ENCODE measurements at places on chromosomes 7 and 10. TPM values are rescaled to one million over a fixed set of nuclear protein-coding genes. Genes with fewer than 3 reads are reported as not detected.

Gene STYXL1
- 46.3 TPM for total RNA-seq

GRCh38 chr10:119653916-119654315 lies 2.7 kb downstream of the BAG3 start:
- peaks cover 31% of the 10 kb centered on the region for H3K4me1 ChIP-seq
- no peak overlapping the region for H3K27ac ChIP-seq
- no peak for DNase-seq
- peaks cover 2% of the 10 kb centered on the region for H3K27me3 ChIP-seq
- peaks cover 4% of the 10 kb centered on the region for H3K36me3 ChIP-seq

Gene SEPHS1
- 74.9 TPM for total RNA-seq

DNA sequence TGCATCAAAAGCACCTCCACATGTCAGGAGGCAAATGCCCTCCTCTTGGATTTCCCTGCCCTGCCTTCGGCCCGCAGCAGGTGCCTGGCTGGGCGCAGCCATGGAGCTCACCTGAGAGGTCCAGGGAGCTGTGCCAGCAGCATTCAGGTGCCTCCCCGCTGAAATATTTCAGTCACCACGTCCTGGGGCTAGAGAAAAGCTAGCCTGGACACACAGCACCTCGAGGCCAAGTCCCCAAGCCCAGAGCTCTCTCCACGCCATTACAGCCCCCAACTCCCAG lies 102.7 kb downstream of the MAD1L1 start:
- H3K36me3 ChIP-seq, result peaks cover 37% of the 10 kb centered on the region
- no peak overlapping the region for H3K4me3 ChIP-seq
- peaks cover 6% of the 10 kb centered on the region for H3K4me1 ChIP-seq

Gene COL28A1
- not detected for total RNA-seq

GRCh38 chr7:106283831-106284713 lies 711 bp downstream of the NAMPT start:
- H3K27me3 ChIP-seq, result peaks cover 10% of the 10 kb centered on the region
- H3K27ac ChIP-seq, result peak overlapping the region; percentile 80
- peaks cover 19% of the 10 kb centered on the region for H3K36me3 ChIP-seq
- peak; percentile 55 for DNase-seq
- peaks cover 31% of the 10 kb centered on the region for H3K4me1 ChIP-seq

Gene NAT16
- not detected for total RNA-seq

DNA sequence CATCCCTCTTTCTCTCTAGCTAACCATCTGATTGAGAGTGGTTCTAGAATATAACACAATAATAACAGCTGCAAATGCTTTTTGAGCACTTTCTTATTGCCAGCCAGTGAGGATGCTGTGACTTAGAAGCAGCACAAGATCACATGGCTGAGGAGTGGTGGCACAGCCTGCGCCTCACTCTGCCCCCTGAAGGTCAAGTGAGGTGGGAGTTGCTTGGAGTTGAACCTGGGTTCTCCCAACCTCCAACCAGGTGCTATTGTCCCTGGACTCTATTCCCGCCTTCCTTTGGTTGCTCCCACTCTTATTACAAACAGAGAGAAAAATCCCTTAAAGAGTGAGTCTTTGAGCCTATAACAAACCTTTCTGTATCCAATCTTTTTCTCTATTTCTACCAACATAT lies 280.3 kb upstream of the PODXL start:
- no peaks in the 10 kb centered on the region for H3K36me3 ChIP-seq
- no peak overlapping the region for H3K4me3 ChIP-seq
- DNase-seq, result no peak
- peaks cover 2% of the 10 kb centered on the region for H3K4me1 ChIP-seq
